ENCODE measurements at places on chromosomes 3 and 15.

GRCh38 chr3:181752202-181752671 is 40.5 kb downstream of the SOX2 start:
- no peak for DNase-seq

DNA sequence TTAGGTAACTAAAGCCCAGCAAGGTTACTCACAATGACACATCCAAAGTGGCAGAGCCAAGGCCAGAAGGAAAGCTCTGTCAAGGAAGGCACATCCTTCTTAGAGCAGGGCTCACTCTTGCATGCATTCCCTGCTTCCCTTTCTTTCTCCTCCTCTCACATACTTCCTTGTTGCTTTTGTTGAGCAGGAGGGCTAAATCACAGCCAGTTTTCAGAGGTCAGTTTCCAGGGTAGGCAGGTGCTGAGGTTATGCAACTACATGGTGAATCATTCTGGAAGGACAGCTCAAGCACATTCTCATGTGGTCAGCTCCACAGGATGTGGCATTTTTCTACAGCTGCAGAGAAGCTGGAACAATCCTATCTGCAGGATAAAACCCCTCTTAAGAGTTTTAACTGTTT is 275.6 kb downstream of the ZNF621 start:
- no peak for DNase-seq

GRCh38 chr3:147554332-147554731 is 145.2 kb downstream of the ZIC1 start:
- DNase-seq: no peak

- DNase-seq: no peak
These were observed 137.7 kb upstream of the NECTIN3 start for GRCh38 chr3:110933821-110934426.

GRCh38 chr15:74441248-74441941 is 7.6 kb upstream of the SEMA7A start:
- DNase-seq: peak; percentile 26

DNA sequence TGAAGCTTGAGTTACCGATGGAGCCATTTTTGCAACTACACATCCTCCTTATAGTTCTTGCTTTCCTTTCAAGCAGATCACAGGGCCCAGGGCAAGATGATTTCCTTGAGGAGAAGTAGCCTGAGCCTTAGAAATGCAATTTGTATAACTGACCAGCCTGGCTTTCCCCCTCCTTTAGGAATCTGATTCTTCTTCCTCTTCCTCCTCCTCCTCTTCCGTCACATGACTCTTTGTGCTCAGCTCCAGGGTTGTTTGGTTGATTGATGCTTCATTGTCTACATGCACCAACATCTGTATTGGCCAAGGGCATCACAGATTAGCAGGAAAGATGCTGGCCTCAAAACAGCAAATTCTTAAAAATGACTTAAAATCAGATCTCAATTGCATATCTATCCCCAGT is 3.3 kb downstream of the SNAPC5 start:
- DNase-seq: no peak

- DNase-seq: peak; percentile 84
These were observed at the start of gene TMOD2 for GRCh38 chr15:51750792-51751696. TMOD2 (plus strand) TSS chr15:51751597; CDS start chr15:51766442, 14,845 bp downstream.

GRCh38 chr3:17942856-17943255 is 200.4 kb upstream of the TBC1D5 start:
- no peak for DNase-seq

DNA sequence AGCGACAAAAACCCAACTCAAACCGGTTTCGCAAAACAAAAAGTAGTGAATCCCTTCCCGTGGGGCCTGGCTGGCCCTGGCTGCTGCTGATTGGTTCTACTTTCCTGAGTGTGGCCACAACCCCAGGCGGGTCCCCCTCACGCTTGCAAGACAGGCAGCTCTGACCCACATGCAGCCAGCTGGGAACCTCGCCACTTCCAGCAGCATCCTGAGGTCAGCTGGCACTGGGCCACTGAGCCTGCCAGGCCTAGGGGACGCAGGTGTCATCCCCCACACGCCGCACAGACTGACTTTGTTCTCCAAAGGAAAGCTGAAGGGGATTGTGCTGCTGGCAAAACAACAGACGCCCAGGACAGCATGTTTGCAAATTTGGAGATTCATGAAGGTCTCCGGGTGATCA is 111.1 kb downstream of the TPRA1 start:
- peak; percentile 41 for DNase-seq

- DNase-seq: no peak
These were observed 53.9 kb upstream of the PCSK6 start for GRCh38 chr15:101543431-101543830.

DNA sequence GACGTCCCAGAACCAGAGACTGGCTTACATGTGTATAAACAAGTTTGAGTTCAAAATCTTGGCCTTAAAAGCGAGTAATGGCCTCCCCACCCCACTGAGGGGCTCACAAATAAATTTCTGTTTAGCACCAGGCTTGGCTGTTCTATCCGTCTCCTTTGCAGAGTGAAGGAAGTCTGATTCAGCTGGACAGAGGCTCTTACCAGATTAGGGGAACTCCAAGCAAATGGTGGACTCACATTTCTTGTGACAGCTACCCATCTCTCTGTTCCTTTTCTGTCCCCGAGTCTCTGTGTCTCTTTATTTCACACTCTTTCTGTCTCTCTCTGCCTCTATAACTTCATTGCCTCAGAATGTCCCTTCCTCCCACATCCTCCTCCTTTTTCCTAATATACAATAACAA is 62.7 kb downstream of the DGKG start:
- DNase-seq: no peak

DNA sequence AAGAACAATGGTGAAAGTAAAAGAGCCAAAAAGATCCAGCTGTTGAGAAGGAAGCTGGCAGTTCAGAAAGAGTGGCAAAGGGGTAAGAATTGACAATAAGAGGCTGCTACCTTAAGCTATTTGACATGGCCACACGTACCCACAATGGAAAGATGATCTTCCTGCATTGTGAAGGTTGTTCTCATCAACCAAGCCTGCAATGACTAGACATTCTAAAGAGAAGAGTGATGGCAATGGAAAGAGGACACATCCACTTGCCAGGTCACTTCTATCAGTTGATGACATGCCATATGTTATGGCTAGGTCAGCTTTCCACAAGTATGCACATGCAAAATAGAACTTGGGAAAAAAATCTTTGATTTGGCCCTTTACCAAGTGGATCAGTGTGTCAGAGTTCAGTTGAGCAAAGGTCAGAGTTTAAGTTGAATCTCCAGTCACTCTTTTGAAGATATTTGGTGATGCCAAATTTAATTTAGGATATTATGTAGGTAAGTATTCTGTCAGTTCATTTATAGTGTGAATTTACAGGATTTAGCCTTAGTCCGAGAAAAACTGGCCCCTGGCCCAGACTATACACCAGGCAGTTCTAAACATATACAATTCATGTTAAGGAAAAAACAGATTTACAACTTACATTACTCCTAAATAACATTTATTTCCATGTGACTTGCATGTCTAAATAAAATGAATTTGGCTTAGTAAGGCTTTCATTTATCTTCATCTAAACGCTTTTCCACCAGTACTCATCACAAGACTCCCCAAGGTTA is 104.9 kb upstream of the FLNB start:
- DNase-seq: no peak

DNA sequence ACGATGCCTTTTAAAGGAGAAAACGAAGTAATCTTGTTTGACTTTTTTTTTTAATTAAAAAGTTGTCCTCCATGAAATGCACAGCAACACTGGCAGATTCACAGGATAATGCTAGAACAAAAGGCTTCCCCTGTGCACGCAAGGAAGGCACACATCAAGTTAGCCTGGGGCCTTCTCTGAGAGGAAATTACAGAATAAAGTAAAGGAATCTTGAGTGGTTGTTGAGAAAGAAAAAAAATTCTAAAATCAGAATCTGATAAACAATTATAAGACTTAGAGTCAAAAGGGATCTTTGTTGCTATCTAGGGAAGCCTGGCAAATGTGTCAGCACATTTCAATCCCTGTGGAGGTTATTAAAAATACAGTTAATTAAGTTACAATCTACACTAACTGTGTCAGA is 946.0 kb downstream of the IGSF11 start:
- DNase-seq: no peak

DNA sequence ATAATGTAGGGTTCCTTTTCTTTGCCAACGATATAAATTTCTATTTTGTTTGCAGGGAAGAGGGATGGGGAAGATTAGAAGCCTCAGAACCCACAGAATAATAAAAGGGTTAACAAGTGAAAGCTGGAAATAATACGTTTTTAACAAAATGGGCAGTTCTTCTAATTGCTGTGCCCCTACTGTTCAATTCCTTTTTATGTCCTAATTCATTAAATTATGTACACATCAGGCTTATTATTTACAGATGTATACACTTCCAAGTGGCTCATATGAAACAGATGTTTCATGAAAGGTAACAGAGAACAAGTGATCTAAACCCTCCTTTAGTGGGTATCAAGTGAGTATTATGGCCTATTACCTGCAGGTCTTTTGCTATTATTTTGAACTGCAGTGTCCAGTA is 16.2 kb downstream of the RARB start:
- no peak for DNase-seq

GRCh38 chr15:59148153-59148833 is 43.3 kb downstream of the CCNB2 start:
- DNase-seq: no peak

GRCh38 chr3:40969756-40970466 is 229.4 kb upstream of the CTNNB1 start:
- DNase-seq: no peak

GRCh38 chr3:155553780-155554179 is 191.1 kb downstream of the PLCH1 start:
- DNase-seq: no peak

DNA sequence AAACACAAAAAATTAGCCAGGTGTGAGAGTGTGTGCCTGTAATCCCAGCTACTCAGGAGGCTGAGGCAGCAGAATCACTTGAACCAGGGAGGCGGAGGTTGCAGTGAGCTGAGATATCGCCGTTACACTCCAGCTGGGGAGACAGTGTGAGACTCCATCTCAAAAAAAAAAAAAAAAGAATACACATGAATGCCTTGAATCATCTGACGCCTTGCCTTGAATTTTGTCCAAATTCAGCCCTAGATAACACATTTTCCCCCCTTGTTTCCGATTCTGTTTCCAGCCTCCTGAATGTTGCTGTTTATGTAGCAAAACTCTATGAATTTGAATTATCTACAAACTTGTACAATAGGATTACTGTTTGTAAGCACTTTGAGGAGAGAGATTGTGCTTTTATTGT is 98.7 kb upstream of the ARL6 start:
- no peak for DNase-seq

DNA sequence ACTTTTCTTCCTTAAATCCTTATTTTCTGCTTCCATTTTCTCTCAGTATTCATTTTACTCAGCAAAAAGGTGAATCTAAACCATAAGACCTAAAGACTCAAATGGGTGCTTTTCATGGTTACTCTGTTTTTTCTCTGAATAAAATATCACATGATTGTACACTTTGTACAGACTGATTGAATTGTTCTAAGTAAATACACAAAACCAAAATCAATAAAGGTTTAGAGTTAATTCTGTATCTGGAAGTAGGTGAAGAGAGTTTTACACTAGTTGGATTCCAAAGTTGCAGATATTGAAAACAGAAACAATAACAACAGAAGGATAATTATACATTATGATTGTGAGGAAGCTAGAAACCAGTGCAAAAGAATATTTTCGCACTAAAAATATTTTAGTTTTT is 546.2 kb downstream of the TUSC7 start:
- no peak for DNase-seq
